Glutamatergic neuron (in vitro differentiated cells): ENCODE measurements at places on chromosomes 11 and 22. TPM values are rescaled to one million over a fixed set of nuclear protein-coding genes. Genes with fewer than 3 reads are reported as not detected.

XKR3 gene
- not detected for total RNA-seq

FXYD6 gene
- total RNA-seq, result 57.1 TPM

ARHGAP42 gene
- total RNA-seq, result 21.4 TPM

MOV10L1 gene
- 0.34 TPM for total RNA-seq

TSGA10IP gene
- total RNA-seq, result not detected

PHLDA2 gene
- 1.2 TPM for total RNA-seq

CASP5 gene
- not detected for total RNA-seq

BRSK2 gene
- 207 TPM for total RNA-seq

FOLH1 gene
- total RNA-seq, result 1.1 TPM

OMP gene
- total RNA-seq, result not detected

TEX54 gene
- 1.0 TPM for total RNA-seq

- no peak for DNase-seq
Observed at GRCh38 chr11:2198621-2199365, 27.2 kb upstream of the TH start.

DNA sequence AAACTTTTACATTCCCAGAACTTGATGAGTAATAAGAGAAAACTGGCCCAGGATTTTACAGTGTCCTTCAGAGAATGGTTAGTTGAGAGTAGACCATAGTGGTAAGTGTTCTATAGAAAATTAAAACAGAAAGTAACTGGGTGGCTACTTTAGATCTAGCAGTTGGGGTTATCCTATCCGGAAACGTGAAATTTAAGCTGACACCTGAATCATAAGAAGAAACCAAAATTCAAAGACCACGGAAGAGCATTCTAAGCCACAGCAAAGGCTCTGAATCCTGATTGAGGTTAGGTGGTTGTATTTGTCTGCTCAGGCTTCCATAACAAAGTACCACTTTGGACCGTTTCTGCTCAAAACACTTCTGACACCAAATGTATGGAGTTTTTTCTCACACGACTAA is 34.0 kb downstream of the TTC17 start:
- DNase-seq, result no peak

GRCh38 chr11:20626279-20626678 is 26.9 kb downstream of the SLC6A5 start:
- no peak for DNase-seq

DNA sequence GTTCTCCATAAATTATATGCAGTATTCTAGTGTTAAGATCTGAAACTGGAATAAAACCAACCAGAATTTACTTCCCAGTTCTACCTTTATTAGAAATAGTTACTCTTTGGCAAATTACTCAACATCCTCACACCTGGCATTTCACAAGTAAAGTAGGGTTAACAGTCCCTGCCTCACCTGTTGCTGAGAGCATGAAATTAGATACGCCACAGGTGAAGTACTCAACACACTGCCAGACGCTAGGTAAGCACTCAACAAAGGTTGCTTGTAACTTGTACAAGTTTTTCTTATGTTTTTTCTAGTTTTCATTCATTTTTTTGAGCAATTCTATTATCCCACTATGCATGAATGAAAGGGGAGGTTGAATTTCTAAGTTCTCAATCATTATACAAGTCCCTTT is 267.6 kb upstream of the ARHGAP42 start:
- DNase-seq, result no peak

DNA sequence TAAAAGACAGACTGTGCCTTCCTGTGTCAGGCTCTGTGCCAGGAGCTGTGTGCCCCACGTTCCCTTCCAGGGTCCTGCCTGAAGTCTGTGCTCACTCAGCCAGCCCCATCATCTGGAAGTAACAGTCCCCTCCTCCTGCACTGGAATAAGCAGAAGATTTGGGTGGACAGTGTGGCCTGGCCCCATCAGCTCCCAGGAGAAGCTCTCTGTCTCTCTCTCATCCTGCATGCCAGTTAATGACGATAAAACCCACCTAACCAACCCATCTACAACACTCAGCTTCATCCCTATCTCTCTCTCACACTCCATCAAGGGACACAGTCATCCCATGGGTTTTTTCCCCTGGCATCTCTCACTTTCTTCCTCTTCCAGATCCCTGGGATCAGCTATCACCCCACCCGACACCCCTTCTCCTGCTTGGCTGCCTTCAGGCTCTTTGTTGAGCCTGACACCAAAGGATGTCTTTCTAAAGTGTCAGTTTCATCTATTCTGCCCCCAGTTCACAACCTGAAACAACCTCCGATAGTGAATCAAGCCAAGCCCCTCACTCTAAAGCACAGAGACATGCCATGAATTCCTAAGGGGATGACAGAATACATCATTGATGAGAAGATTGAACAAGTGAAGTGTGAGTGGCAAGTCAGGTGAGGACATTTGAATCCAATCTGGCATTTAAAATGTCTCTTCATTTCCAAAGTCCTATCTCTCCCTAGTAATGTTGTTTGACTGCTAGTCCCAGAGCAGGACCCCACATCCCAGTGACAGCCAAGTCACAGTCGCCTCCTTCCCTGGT is 91.4 kb upstream of the TOP3B start:
- DNase-seq, result no peak

- DNase-seq, result no peak
Observed at GRCh38 chr11:16311831-16312230, 44.5 kb downstream of the SOX6 start.

DNA sequence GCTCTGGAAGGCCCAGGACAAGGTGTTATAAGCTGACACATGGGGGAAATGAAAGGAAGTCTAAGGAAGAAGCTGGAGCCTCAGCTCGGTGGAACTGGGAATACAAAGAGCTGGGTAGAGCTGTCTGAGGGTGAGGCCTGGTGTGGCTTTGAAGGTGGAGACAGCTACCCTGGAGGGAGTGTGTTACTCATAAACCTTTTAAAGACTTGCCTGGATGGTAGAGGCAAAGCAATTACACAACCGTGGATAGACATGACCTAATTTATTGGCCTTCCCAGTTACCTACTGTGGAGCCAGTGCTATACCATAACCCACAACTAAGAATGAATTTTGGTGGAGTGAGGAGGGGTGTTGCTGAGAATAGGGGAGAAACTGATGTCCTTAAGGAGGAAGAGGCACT is 22.6 kb downstream of the EXPH5 start:
- no peak for DNase-seq

GRCh38 chr11:101442171-101442570 is 141.6 kb downstream of the TRPC6 start:
- DNase-seq, result no peak

GRCh38 chr22:37557321-37558001 is 2.8 kb upstream of the CDC42EP1 start:
- no peak for DNase-seq

GRCh38 chr11:87422566-87422965 is 384.8 kb downstream of the TMEM135 start:
- DNase-seq, result no peak

DNA sequence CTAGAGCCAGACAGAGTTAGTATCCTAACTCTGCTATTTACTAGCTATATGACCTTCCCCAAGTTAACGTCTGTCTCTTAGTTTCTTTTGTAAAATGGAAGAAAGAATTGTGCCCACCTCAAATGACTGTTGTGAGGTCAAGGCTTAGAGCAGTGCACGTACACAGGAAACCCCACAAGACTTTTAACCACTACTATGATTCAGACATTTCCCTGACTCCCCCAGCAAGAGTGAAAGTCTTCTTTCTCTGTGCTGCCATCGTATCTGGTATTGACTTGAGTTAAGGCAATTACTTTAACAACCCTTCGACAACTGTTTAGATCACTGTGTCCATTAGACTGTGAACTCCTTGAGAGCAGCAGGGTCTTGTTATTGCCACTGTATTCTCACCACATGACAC is 2.6 kb upstream of the OR52W1 start:
- DNase-seq, result no peak

- DNase-seq, result no peak
Observed at GRCh38 chr11:130262424-130262823, 52.3 kb downstream of the ZBTB44 start.

GRCh38 chr11:35035894-35036408 is 103.0 kb upstream of the CD44 start:
- no peak for DNase-seq

- peak; percentile 32 for DNase-seq
Observed at GRCh38 chr11:794766-795633, 3.1 kb downstream of the SLC25A22 start.

- DNase-seq, result peak; percentile 55
Observed at GRCh38 chr11:93740730-93741093, 583 bp downstream of the TAF1D start.

DNA sequence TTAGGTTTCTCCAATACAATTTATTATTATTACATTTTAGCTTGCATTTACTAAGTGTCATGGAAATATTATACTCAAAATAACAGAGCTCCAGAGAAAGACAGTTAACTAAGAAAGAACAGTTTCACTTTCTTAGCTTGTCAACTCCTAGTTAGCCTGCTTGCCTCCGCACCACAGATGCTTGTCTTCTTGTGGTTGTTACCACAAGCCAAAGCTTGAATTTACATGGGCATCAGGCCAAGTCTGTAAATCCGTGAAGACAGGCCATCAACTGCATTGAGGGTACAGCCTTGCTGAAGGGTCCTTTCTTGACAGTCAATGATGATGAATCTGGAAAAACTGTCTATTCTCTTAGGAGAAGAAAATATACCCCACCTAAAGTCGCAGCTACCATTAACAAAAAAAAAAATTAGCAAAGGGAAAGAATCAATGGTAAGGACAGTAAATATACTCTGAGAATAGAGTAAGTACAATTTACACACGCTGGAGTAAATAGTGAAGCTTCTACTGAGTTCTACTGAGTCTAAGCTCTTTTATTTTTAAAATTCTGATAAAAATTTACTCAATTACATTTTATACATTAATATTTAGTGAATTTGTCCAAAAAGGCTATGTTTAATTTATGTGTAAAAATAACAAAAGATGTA is 15.6 kb upstream of the DENND5A start:
- no peak for DNase-seq

DNA sequence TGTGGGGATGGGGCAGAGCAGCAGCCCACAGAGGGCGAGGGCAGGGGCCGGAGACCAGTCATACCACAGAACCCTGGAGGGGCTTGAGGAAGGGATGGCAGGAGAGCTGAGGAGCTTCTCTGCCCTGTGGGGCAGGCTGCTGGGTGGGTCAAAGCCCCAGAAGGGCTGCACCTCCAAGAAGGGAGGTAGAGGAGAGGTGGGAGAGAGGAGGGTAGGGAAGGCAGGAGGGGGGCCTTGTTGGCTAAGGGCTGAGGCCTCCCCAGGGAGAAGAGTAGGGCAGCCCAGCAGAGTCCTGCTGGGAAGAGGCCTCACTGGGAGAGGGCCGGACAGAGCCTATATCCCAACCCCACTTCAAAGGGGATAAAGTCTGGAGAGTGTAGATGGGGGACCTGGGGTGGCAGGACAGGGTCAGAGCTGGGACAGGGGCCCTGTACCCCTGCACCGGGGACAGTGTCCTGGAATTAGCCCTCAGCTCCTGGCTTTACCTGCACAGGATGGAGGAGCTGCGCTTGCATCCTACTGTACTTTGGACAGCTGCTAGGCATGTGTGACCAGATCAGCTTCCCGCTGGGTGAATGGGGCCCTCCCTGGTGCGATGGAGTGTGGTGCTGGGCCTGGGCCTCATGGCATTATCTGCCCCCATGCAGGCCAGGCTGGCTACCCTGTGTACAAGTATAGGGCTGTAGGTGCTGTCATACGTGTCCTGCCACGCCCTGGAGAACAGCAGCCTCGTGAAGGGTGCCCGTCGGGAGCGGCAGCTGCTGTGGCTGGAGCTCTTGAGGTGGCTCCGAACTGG is 7.3 kb downstream of the DGCR6L start:
- no peak for DNase-seq

GRCh38 chr11:126546191-126546590 is 190.7 kb downstream of the ST3GAL4 start:
- no peak for DNase-seq

DNA sequence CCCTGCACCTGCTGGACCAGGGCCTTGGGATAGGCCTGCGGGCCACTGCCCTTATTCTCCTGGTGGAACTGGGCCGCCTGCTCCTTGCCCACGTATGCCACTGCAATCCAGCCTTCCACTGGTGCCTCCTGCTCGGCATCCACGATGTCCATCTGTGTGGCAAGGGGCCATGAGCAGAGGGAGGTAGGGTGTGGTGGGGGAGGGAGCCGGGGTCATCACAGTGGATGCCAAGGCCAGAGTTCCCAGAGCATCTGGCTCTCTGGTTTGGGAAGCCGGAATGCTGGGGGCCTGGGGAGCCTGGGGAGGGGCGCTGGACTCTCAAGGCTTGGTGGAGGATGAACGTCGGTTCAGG is 627 bp downstream of the RNF215 start:
- DNase-seq, result no peak

- no peak for DNase-seq
Observed at GRCh38 chr11:92154110-92154509, 70.5 kb upstream of the FAT3 start.

- DNase-seq, result no peak
Observed at GRCh38 chr11:91219535-91219934, 996.7 kb upstream of the CHORDC1 start.

GRCh38 chr11:35541621-35542375 is 16.4 kb upstream of the PAMR1 start:
- no peak for DNase-seq

GRCh38 chr11:72589802-72590761 is 84.1 kb downstream of the PDE2A start:
- DNase-seq, result peak; percentile 81

DNA sequence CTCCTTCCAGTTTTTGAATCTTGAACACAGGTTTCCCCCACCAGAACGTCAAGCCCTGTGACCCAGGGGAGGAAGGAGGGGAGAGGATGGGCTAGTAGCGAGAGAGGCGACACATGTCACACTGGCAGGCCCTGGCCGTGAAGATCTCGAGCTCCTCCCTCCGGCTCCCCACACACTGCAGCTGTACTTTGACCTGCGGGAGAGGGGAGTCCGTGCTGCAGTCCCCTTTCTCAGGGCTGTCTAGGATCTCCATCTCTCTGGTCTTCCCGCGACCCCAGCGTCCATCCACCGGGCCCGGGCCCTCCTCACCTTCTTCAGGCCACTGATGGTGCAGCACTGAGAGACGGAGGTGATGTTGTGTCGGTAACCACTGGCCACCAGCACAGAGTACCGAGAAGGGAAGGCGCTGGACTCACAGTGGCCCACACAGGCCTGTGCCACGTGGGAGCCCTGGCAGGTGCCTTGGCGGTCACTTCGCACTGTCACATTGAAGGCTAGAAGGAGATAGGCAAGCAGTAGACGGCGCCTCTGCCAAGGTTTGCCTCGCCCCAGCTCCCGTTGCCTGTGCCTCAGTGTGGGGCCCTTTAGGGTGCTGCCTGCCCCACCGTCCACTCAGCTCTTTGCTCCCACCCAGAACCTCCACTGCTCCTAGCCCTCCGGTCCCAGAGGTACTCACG is 873 bp downstream of the GPHA2 start:
- DNase-seq, result peak; percentile 59

- DNase-seq, result no peak
Observed at GRCh38 chr11:33912405-33913361, 20.8 kb upstream of the LMO2 start.
